Calu3 (cell line): ENCODE measurements at places on chromosomes 2 and 18. TPM values are rescaled to one million over a fixed set of nuclear protein-coding genes. Genes with fewer than 3 reads are reported as not detected.

The CD28 gene
- total RNA-seq, result 0.07 TPM in 1 of 2 replicates, not detected in the other

GRCh38 chr2:207892716-207893402, 123.2 kb upstream of the FZD5 start:
- no peaks in the 10 kb centered on the region for H3K4me1 ChIP-seq
- H3K36me3 ChIP-seq, result no peaks in the 10 kb centered on the region
- no peak overlapping the region for H3K4me3 ChIP-seq
- H3K27ac ChIP-seq, result no peak overlapping the region

DNA sequence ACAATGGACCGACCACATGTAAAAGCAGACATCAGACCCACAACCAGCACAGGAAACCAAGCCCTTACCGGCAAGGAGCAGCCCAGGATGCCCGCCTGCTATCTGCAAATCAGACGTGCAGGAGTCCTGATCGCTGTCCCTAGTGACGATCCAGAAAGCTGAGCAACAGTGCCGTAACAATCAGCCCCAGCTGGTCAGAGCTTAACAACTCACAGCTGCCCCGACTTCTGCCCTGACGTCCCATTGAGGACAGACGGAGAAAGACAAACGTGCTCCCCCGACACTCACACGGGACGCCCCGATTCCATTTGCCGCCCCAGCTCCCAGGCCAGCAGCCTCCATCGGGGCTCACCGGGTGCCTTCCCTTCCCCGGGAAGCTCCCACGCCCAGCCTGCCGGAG, 39.8 kb upstream of the PXDN start:
- H3K36me3 ChIP-seq, result no peaks in the 10 kb centered on the region
- no peaks in the 10 kb centered on the region for H3K27me3 ChIP-seq
- H3K4me3 ChIP-seq, result no peak overlapping the region
- no peak overlapping the region for H3K27ac ChIP-seq
- no peak for DNase-seq
- H3K4me1 ChIP-seq, result no peaks in the 10 kb centered on the region

- peak; percentile 58 for DNase-seq
- H3K27me3 ChIP-seq, result peaks cover 77% of the 10 kb centered on the region
- no peak overlapping the region for H3K4me3 ChIP-seq
- H3K36me3 ChIP-seq, result no peaks in the 10 kb centered on the region
These were observed 576 bp downstream of the NYAP2 start for GRCh38 chr2:225400060-225400511.
